ENCODE measurements at places on chromosomes 5 and 9.
A peak's percentile ranks its signal among the peaks of the same experiment; 100 is the strongest.

- no peak for DNase-seq
Measured at GRCh38 chr5:148807851-148808250, 18.6 kb upstream of the ADRB2 start.

DNA sequence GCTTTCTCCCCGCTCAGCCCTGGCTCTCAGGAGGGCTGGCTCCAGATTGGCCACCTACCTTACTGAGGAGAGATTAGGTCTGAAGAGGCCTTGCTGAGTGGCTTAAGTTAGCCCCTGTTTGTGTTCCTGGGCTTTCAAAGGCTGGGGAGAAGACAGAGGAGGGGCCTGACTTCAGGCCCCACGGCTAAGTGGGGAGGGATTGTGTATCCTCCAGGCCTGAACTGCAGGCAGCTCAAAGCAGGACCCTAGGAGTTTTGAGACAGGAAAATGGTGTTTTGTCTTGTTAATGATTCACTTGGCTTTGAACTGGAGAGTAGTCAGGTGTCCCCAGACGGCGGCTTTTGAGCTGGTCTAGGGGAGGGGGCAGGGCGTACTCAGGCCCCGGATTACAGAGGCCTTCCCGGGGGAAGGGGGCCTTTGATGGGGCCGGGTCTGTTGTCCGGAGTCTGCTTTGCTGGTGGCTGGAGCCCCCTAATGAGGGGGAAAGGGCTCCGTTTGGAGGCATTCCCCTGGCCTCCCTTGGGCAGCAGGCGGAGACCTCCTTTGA is 162.0 kb upstream of the SMIM23 start:
- no peak for DNase-seq

DNA sequence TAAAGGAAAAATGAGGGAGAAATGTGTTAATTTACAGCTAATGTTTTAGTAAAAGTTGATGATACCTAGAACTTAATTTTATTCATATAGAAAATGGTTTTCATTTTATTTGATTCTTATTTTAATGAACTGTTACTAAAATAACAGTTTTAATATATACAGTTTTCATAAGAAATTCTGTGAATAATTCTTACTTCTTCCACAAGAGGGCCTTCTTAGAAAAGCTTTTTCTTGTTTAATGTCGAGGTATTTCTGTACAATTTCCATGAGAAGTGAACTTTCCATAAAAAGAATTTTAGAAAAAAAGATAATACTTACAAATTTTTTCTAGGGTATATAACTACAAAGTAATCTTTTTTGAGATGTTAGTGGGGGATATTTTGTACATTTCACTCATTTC is 73.9 kb downstream of the KLF9 start:
- peak; percentile 67 for DNase-seq

- no peak for DNase-seq
Measured at GRCh38 chr9:131483319-131484050, 19.2 kb upstream of the POMT1 start.

- DNase-seq: no peak
Measured at GRCh38 chr5:170149206-170149515, 43.5 kb downstream of the FOXI1 start.

DNA sequence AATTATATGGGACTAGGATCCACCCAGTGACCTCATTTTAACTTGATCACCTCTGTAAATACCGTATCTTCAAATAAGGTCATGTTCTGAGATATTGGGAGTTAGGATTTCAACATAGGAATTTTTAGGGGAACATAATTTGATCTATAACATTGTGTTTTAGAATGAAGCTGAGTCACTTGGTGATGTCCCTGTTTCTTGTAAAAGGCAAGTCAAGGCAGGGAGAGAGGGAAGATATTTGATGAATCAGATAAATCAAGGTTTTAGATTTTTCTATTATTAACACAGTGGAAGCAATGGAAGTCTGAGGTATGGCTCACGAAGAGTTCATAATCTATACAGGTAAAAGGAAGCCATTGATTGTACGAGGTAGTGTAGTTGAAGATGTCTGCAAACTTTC is 11.8 kb upstream of the GPR151 start:
- DNase-seq: no peak

- DNase-seq: peak; percentile 46
Measured at GRCh38 chr5:151183456-151184245, 26.1 kb upstream of the ANXA6 start.

GRCh38 chr9:109244179-109245132 is 76.4 kb downstream of the EPB41L4B start:
- DNase-seq: peak; percentile 72

DNA sequence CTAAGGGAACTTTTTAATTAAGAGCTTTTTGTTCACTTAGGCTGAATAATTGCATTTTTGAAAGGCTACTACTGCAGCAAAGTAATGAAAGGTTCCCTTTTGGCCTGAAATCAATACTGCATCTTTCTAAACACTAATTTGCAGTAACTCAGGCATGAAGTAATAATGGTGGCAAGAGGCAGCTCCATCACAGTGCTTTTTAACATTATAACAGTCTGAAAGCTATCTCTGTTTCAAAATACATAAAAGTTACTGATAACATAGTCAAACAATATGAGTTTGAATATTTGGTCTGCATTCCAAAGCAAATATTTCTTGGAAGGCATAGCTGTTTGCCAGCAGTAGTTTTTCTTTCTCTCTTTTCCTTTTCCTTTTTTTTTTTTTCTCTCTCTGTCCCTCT is 113.4 kb downstream of the FBN2 start:
- no peak for DNase-seq

DNA sequence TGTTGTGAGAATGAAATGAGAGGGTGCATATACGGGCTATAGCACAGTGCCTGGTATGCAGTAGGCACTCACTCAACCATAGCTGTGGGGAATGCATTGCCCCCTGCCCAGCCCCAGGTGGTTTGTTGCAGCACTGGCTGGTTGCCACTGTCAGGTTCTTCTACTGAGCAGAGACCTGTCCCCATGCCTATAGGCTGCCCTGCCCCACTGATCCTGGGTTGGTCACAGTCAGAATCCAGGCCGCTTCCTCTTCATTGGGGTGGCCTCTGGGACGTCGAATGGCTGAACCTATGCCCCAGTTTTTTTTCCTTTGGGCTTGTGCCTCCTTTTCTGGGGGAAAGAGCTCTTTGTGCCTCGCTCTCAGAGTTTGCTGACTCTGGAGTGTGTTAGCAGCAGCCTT is 74.6 kb downstream of the RGS3 start:
- DNase-seq: no peak

DNA sequence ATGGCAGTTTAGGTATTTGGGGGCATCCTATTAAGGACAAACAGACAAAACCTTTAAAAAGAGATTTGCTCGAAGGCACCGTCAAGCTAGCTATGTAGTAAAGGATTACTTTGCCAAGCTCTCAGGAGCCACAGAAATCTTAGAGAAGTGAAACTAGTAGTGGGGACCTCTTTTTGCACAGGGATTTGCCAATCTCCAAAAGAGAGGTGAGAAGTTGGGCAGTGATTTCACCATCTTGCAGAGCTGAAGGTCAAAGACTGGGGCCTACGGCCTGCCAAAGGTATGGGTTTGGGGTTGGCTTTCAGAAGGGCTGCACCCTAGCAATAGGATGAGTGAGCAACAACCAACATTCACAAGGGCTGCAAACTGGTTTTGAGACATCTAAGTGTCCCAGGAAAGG is 1.6 kb upstream of the FCN1 start:
- DNase-seq: no peak

GRCh38 chr5:156124708-156125107 is 202.3 kb upstream of the SGCD start:
- no peak for DNase-seq
